SJSA1 (cell line): ENCODE measurements at places on chromosomes 6 and 20. TPM values are rescaled to one million over a fixed set of nuclear protein-coding genes. Genes with fewer than 3 reads are reported as not detected.

- H3K4me3 ChIP-seq, result no peak overlapping the region
- H3K36me3 ChIP-seq, result no peaks in the 10 kb centered on the region
- no peaks in the 10 kb centered on the region for H3K27me3 ChIP-seq
- peak; percentile 39 for DNase-seq
- peaks cover 9% of the 10 kb centered on the region; the same call in 1 of the 2 replicates for H3K4me1 ChIP-seq
- peak overlapping the region; percentile 29; the same call in 1 of the 2 replicates for H3K27ac ChIP-seq
These were observed 102.1 kb downstream of the FLRT3 start for GRCh38 chr20:14235355-14235754.

The SEMG1 gene
- not detected in 2 replicates for total RNA-seq

GRCh38 chr20:32621071-32621890, 36.1 kb upstream of the NOL4L start:
- H3K4me1 ChIP-seq, result no peaks in the 10 kb centered on the region
- no peak for DNase-seq
- H3K36me3 ChIP-seq, result no peaks in the 10 kb centered on the region
- no peak overlapping the region for H3K27ac ChIP-seq
- no peak overlapping the region for H3K4me3 ChIP-seq

DNA sequence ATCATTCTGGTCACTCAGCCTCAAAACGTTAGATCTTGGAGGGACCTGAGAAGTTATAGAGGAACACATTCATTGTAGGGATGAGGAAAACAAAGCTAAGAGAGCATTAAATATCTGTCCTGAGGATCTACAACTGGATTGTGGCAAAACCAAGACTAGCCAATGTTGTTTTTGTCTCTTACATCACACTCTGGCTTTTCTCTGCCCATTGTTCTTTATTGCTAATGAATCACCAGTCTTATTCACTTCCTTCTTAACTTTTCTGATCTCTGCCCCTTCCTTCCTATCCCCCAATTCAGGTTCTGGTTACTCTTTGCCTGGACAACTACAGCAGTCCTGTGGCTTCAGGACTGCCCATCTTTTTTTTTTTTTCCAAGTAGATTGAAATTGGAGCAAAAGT, 57.0 kb upstream of the PREP start:
- peaks cover 21% of the 10 kb centered on the region for H3K4me1 ChIP-seq
- H3K36me3 ChIP-seq, result no peaks in the 10 kb centered on the region
- peak overlapping the region; percentile 65 for H3K27ac ChIP-seq
- H3K27me3 ChIP-seq, result no peaks in the 10 kb centered on the region
- DNase-seq, result no peak

GRCh38 chr20:7939663-7940062, 595 bp downstream of the HAO1 start:
- H3K27ac ChIP-seq, result no peak overlapping the region
- H3K4me1 ChIP-seq, result no peaks in the 10 kb centered on the region
- H3K36me3 ChIP-seq, result no peaks in the 10 kb centered on the region
- no peak overlapping the region for H3K4me3 ChIP-seq
- no peaks in the 10 kb centered on the region for H3K27me3 ChIP-seq
- no peak for DNase-seq

The ARFGEF3 gene
- total RNA-seq, result not detected in 2 replicates

- no peak overlapping the region for H3K27ac ChIP-seq
- no peak for DNase-seq
- no peaks in the 10 kb centered on the region for H3K27me3 ChIP-seq
- H3K36me3 ChIP-seq, result no peaks in the 10 kb centered on the region
- H3K4me3 ChIP-seq, result no peak overlapping the region
These were observed 62.1 kb downstream of the SLC24A3 start for GRCh38 chr20:19274412-19275015.

- H3K36me3 ChIP-seq, result no peaks in the 10 kb centered on the region
- H3K27me3 ChIP-seq, result no peaks in the 10 kb centered on the region
- no peak for DNase-seq
- H3K27ac ChIP-seq, result no peak overlapping the region
These were observed 528.7 kb upstream of the RNF217 start for GRCh38 chr6:124433387-124434160.

- H3K36me3 ChIP-seq, result peaks cover 39% of the 10 kb centered on the region
- H3K4me1 ChIP-seq, result peaks cover 34% of the 10 kb centered on the region
- H3K4me3 ChIP-seq, result peak overlapping the region; percentile 78
- H3K27me3 ChIP-seq, result no peaks in the 10 kb centered on the region
These were observed 435 bp downstream of the KIFC1 start for GRCh38 chr6:33391922-33392594.

The ATP6V1G2 gene
- total RNA-seq, result 0.13 TPM in 1 of 2 replicates, not detected in the other

- no peak overlapping the region for H3K27ac ChIP-seq
- peaks cover 23% of the 10 kb centered on the region for H3K4me1 ChIP-seq
- H3K27me3 ChIP-seq, result no peaks in the 10 kb centered on the region
- H3K4me3 ChIP-seq, result no peak overlapping the region
These were observed 12.7 kb upstream of the BAK1 start for GRCh38 chr6:33592595-33593413.

GRCh38 chr6:128882991-128883611, at the start of gene LAMA2:
Gene LAMA2 (plus strand): TSS chr6:128883138. CDS start chr6:128883246, 108 bp downstream.
- no peaks in the 10 kb centered on the region for H3K27me3 ChIP-seq
- no peaks in the 10 kb centered on the region for H3K36me3 ChIP-seq
- no peak within 1 kb of the TSS for H3K27ac ChIP-seq
